Fibroblast of gingiva (primary cell): ENCODE measurements at places on chromosomes 4 and X.

DNA sequence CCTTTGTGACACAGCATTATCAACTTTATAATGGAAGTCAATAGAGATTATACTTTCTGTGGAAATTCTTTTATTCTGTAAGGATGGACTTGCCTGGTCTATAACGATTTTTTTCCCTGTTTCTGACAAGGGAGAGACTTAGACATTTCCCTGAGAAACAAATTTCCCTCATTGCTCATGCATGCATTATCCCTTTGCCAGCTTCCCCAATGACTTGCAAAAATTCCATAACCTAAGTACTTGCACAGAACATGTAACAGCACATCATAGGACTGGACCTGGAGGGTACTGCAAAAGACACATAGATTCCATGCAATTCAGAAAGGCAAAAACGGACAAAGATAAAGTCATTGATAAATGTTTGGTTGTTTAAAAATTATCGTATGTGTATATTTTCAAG lies 166.7 kb downstream of the FHIP1A start:
- no peak for DNase-seq

DNA sequence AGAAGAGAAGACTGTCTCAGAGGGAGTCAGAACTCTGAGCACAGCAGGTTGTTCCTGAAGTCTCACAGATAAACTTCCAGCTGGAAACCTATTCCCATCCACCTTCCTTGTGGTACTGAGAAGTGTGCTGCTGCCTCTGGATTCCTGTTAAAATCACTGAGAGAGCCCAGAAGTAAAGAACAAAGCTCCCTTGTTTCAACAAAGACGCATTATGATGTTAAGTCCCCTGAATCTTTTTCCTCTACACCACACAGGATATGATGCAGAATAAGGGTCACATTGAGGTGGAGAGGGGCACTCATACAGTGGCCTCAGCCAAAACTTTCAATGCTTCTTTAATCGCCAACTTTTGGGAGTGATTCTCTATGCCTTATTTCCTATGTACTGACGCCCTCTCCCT lies 321.0 kb downstream of the OPHN1 start:
- DNase-seq: no peak

DNA sequence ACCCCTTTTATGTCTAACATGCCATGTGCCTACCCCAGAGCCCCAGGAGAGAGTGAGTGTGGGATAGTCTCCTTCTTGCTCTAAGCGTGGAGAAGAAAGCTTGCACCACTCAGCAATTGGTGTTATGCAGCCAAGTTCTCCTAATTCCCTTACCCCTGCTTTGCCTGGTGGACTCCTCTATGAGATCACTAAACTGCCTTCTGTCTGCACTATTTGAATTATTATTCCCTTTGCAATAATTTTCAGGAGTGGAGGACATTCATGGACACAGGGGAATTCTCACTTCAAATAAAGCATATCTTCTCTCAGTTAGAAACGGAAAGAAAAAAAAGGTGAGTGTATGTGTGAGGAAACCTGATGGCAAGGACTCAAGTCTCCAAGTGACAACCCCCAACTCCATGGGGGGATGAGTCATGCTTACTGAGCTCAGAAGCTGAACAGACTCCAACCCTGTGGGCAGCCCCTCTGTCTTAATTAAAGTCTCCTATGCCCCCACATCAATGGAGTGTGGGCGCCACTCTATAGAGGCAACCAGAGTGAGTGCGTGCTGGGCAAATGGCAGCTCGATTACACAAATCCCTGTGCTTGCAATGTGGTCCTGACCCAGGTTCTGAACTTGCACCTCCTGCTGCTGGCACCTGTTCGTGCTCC lies 381.9 kb downstream of the RAB28 start:
- no peak for DNase-seq

DNA sequence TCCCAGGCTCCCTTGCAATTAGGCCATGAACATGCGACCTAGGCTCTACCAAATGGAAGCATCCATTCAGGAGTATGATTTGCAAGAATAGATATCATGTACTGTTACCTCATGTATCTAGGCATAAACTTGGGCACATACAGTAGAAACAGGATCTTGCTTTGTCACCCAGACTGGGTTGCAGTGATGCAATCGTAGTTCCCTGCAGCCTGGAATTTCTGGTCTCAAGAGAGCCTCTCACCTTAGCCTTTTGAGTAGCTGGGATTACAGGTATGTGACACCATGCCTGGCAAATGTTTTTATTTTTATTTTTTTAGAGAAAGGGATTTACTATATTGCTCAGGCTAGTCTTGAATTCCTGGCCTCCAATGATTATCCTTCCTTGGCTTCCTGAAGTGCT lies 994.2 kb downstream of the ADGRL3 start:
- DNase-seq: no peak

GRCh38 chr4:102153391-102153790 lies 191.9 kb downstream of the SLC39A8 start:
- no peak for DNase-seq

DNA sequence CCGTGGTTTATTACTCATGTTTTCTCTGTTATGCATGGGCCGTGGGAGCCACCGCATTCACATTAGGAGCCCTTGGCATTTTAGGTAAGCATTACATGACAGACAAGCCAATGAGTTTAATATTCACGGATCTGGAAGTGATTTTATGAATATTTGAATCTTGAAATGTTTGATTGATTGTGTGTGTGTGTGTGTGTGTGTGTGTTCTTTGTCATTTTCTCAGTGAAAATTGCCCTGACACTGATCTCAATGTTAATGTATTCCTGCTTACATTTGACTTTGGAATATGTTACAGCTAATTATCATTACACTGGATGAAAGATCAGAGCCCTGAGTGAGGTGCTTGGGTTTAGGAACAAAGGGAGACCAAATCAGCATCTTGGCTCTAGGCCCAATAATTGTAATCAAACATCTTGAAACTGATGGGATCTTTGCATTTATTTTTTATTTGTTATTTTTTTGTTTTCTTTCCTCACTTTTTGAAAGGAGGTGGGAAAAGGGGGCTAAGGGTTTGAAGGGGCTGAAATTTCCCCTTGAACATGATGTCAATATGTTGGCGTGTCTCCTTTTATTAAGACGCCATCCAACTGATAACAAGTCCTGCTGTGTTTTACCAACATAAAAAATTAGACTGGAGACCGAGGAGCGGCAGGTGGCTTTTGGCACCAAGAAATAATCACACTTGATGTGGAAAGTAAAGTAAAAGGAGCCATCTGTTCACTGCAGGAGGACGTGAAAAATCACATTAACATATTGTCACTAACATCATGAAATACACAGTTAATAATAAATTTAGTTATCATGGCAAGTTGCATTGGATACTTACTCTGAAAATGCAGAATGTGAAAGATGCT lies 5.2 kb upstream of the GK2 start:
- DNase-seq: no peak

DNA sequence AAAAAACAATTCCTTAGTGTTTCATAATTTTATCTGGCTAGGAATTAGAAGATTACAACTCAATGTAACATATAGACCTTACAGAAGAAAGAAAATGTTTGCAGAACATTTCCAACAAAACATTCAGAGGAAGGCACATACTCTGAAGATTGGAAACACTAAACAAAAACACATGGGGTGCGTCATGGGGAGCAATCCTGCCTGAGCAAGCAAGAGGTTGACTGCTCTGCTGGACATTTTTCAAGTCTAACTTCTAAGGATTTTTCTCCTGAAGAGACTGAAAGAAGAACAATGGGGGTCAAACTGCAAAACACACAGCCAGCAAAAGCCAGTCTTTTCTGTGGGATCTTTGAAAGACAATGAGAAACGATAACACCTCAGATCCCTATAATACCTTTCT lies 182.8 kb downstream of the GUCY2F start:
- no peak for DNase-seq

- DNase-seq: no peak
Observed at GRCh38 chrX:105701310-105702052, 120.9 kb upstream of the NRK start.

- no peak for DNase-seq
Observed at GRCh38 chrX:111264385-111264784, 5.9 kb downstream of the CAPN6 start.

DNA sequence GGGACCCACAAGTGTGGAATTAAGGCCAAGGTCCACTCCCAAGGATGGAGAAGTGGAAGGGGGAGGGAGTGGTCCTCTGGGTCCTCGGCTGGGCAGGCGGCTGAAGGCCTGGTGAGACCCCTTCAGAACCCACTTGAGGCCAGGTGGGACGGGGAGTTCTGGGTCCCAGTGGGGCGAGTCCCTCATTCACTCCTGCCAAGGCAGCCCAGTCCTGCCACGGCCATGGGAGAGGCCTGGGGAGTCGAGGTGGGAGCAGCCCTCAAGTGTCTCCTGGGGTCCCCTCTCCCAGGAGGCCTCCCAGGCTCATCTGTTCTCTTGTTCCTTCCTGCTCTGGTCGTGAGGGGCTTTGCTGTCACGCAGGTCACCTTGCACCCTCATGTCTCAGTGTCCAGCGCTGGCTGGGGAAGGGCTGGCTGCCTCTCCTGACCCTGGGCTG lies 6.1 kb upstream of the SH3BP2 start:
- DNase-seq: no peak

- DNase-seq: no peak
Observed at GRCh38 chrX:147680251-147680650, 231.5 kb upstream of the FMR1 start.

DNA sequence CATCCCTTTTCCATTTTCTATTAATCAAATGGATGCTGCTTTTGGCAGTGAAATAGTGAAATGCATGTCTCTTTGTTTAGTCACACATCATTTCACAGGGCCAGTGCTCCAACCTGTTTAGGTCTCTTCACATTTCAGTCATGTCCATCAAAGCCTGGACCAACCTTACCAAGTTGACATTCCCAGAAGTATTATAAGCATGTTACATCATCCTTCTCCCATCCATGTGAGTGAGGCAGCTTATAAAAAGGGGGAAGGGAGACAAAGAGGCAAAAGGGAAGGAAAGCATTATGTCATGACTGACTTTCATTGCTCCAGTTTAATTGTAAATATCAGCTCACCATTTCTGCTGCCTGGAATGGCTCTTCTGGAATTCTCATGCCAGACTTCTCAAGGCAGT lies 94.4 kb downstream of the NWD2 start:
- no peak for DNase-seq

DNA sequence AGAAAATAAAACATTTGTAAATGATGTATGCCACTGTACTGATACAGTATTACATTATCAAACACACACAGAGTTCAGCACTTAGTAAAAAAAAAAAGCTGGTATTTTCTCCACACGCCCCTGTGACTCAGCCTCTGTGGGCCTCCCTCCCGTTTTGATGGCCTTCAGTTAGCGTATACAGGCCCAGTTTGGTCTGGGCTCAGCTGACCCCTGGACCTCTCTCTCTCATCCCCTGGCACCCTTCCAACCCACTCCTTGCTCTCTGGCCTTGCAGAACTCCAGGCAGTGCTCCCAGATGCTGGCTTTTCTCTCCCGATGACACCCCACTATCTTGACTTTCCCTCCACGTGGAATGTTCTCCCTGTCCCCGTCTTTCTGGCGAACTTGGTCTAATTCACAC lies 89.0 kb upstream of the LIMCH1 start:
- DNase-seq: no peak

GRCh38 chrX:19624739-19625138 lies 109.4 kb upstream of the MAP3K15 start:
- DNase-seq: no peak
